NCI-H1417 treated with DMSO at 0.1 percent for 48 hours (cell line): ENCODE measurements at places on chromosomes 12 and 14.

GRCh38 chr12:43009846-43010240 lies 420.3 kb upstream of the PRICKLE1 start:
- DNase-seq: no peak

GRCh38 chr12:52258335-52258901 lies 16.0 kb upstream of the KRT86 start:
- no peak for DNase-seq

- no peak for DNase-seq
Observed at GRCh38 chr12:69932676-69933552, 107.9 kb downstream of the MYRFL start.

DNA sequence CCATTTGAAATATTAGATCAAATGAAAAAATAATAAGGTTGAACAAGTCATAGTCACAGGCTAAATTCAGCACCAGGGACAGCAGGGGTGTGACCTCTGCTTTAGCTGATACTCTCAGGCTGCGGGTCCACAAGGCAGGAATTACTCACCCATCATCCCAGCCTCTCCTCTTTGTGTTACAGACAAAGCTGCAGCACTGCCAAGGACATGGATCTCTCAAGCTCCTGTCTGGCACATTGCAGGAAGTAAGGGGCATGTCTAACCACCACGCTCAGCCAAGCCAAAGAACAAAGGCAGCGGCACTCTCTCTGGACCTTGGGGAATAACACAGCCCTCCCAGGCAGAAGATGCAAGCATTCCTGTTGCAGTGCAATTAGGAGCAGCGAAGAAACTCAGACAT lies 783.8 kb downstream of the VRK1 start:
- DNase-seq: no peak

- no peak for DNase-seq
Observed at GRCh38 chr14:58362798-58363412, 32.8 kb upstream of the TOMM20L start.

DNA sequence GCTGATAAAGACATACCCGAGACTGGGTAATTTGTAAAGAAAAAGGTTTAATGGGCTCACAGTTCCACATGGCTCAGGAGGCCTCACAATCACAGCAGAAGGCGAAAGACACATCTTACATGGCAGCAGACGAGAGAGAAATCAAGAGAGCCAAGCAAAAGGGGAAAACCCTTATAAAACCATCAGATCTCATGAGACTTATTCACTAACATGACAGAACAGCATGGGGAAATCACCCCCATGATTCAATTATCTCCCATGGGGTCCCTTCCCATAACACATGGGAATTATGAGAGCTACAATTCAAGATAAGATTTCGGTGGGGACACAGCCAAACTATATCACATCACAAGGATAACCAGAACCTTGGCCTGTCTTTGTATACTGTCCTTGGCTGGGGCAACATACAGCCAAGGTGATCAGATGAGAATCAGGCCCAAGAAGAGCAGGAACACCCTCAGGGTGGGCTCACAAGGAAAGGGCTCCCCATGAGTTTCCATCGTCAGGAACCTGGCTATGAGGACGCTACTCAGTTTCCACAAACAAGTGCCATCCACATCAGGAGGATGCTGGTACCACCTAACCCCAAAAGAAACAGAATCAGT lies 152.7 kb downstream of the FOXN3 start:
- DNase-seq: no peak

GRCh38 chr14:23094666-23095195 lies at the start of gene ACIN1:
TSS of gene ACIN1 (minus strand) at chr14:23095136. CDS start at chr14:23095112, 24 bp downstream.
- DNase-seq: no peak
